NCI-H1417 (cell line): ENCODE measurements at places on chromosomes 5 and 9.

GRCh38 chr9:68669218-68669617 is 35.8 kb upstream of the PIP5K1B start:
- DNase-seq = peak; percentile 24

DNA sequence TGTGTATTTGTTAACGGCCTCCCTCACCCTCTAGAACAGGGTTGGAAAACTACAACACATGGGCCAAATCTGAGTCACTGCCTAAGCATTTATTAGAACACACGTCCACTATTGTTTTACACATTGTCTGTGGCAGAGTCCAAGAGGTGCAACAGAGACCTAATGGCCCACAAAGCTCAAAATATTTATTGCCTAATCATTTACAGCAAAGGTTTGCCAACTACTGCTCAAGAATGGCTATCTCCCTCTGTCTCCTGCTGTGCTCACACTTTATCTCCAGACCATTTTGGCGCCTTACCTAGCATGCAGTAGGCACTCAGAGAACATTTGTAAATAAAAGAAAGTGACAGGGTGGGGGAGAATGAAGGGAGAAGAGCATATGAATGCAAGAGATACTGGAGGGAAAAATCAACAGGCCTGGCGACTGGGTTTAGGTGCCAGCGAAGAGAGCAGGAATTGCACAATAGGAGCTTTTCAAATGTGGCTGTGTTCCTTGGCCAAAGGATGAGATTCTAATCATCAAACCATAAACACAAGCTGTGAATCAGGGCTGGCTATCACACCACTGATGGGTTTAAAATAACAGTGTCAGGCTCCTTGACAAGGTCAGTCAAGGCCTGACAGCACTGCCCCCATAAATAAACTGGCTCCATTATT is 80.3 kb downstream of the EPB41L4A start:
- no peak for DNase-seq

GRCh38 chr9:136497916-136498695 is 15.3 kb upstream of the SEC16A start:
- DNase-seq = no peak

DNA sequence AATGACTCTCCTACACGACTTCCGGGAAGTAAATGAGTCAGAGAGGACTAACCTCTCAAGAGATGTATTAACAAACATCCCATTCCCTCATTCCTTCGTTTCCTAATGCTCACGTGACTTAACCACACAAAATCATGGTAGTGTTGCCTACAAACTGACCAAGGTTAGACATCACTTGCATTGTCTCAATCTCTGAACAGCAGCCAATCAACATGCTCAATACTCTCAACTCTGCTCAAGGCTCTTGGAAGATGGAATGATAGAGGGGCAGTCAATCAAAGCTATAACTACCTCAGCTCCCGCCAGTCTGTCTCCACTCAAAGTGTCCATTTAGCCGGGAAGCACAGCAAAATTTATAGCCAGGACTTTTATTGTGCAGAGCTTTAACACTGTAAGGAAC is 143.8 kb upstream of the PIK3R1 start:
- peak; percentile 14 for DNase-seq

GRCh38 chr9:117494401-117495090 is 79.7 kb upstream of the ASTN2 start:
- DNase-seq = peak; percentile 17

DNA sequence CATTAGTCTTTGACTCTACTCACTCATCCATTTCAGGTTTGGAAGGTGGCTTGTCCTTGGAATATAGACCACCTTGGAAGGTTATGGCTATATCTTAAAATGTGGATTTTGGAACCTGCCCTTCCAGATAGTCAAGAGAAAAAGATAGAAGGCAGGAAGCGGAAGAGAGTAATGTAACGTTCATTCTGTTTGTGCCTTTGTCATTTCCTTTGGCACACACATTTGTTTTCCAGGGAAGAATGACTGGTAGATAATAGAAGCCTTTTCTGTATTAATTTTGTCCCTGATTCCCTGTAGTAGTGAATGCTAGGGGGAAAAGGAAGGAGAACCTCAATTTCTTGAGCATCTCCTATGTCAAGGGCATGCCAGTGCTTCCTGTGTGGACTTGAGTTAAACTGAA is 54.7 kb downstream of the PPIC start:
- DNase-seq = no peak

DNA sequence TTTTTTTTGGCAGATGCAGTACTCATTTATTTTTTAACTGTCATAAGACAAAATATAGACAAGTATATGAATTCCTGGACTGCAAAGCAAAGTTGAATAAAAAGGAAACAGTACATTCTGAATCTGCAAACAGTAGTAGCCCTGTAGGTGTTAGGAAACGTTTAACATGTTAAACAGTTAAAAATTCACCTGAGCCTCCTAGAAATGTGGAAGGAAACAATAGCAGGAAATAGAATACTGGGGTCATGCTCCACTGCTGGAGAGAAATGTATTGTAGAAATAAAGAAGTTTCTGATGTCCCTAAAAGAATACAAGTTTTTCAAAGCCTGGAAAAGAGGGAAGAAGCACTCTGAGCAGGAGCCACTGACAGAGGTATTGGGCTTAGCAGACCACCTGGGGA is 866.0 kb downstream of the PTPRD start:
- no peak for DNase-seq

- no peak for DNase-seq
Measured at GRCh38 chr9:109416135-109416706, 81.9 kb downstream of the PTPN3 start.

GRCh38 chr5:72433522-72433921 is 73.7 kb downstream of the ZNF366 start:
- peak; percentile 33 for DNase-seq

DNA sequence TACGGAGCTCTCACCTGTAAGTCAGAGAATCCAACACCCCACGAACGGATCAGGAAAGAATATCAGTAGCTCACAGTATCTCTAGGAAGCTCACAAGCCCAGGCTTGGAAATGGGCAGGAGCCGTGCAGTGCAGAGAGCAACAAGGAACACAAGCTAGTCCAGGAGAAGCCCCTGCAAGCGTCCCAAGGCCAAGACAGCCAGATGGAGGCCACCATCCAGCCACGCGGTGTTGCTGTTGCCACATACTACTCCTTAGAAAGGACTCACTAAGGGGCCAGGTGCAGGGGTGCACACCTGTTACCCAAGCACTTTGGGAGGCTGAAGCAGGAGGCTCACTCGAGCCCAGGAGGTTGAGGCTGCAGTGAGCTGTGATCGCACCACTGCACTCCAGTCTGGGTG is 15.4 kb upstream of the VAV2 start:
- no peak for DNase-seq

DNA sequence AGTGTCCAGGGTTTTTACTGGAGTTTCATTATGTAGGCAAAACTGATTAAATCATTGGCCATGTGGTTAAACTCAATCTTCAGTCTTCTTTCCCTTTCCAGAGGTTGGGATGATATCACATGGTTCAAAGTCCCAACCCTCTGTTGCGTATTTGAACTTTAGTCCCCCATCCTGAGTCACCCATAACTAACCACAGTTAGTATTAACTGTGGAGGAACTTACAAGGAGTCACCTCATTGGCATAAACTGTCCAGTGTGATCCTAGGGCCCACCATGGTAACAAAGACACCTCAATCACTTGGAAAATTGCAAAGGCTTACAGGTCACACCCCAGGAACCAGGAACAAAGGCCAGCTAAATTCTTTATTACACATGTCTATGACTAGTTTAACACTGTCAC is 188.5 kb downstream of the COX7C start:
- no peak for DNase-seq

DNA sequence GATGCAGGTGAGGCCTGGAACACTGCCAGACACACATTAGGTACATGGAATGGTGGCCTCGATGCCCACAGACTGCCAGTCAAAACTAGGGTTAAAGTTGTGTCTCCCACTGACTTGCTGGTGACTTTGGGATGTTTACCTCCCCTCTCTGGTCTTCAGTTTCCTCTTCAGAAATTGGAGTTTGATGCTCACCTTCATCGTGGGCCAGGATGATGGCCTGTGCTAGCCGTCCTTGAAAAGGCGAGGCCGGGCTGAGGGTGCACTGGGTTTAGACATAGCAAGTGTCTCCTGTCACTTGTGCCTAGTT is 49.0 kb upstream of the FOXE1 start:
- DNase-seq = no peak

DNA sequence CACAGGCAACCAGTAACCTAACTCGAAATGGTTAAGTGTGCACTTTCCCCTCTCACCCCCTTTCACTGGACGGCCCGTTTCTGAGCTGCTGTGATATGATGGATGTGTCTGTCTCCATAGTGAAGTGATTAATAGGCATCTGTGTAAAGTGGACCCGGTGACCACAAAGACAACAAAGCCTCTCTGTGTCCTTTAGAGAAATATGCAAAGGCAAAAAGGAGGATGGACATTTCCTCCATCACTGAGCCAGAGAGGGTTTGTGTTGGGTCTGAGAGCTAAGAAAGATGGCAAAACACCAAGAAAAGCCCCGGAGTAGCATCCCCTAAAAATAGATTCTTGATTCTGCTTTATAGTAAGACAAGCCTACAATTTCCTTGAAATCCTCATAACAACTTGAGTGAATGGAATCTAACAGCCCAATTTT is 120.6 kb downstream of the SEMA6A start:
- DNase-seq = no peak

DNA sequence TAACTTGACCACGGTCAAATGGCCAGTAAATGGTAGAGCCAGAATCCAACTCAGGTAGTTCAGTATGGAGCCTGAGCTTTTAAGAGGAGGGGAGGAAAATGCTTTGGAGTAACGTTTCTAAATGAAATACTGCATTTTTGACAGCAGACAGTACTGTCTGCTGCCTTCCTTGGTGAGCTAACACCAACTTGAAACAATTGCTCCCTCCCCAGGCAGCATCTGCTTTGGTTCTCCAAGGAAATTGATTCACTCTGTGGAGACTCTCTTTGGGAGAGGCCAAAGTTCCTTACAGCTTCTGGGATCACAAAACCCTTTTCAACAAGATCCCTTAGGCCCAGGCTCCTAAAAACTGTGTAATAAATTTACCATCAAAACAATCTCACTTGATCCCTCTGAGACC is 75.2 kb upstream of the SSBP2 start:
- DNase-seq = no peak

DNA sequence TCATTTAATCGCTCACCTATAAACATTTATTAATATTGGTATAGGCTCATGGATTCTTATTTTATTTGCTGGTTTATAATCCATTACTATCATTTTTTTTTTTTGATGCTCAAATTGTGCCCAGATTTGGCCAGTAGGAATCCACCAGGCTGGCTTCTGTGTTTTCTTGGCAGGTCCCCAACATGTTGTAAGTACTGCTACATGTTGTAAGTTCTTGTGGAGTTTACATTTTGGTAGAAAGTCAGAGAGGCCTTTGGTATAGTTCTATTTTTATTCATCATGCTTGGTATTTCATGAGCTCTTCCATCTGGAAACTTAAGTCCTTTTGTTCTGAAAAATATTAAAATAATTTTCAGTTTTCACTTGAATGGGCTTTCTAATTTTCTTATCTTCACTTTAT is 47.1 kb downstream of the MAT2B start:
- DNase-seq = no peak

DNA sequence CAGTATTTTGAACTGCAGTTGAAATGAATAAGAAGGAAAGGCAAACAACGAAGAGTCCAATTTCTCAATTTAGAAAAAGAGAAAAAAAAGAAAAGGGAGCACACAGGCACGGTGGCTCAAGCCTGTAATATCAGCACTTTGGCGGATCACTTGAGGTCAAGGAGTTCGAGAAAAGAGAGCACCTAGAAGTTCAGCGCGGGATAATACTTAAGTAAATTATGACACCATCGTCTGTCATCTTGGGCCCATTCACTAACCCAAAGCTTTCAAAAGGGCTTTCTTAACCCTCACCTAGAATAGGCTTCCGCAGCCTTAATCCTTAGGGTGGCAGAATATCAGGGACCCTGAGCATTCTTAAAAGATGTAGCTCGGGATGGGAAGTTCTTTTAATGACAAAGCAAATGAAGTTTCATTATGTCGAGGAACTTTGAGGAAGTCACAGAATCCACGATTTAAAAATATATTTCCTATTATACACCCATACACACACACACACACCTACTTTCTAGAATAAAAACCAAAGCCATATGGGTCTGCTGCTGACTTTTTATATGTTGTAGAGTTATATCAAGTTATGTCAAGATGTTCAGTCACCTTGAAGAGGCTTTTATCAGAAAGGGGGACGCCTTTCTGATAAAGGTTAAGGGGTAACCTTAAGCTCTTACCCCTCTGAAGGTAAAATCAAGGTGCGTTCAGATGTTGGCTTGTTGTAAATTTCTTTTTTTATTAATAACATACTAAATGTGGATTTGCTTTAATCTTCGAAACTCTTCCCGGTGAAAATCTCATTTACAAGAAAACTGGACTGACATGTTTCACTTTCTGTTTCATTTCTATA is 602 bp upstream of the CD274 start:
- no peak for DNase-seq

- DNase-seq = peak; percentile 68
Measured at GRCh38 chr5:69517763-69518212, 25.2 kb downstream of the OCLN start.

DNA sequence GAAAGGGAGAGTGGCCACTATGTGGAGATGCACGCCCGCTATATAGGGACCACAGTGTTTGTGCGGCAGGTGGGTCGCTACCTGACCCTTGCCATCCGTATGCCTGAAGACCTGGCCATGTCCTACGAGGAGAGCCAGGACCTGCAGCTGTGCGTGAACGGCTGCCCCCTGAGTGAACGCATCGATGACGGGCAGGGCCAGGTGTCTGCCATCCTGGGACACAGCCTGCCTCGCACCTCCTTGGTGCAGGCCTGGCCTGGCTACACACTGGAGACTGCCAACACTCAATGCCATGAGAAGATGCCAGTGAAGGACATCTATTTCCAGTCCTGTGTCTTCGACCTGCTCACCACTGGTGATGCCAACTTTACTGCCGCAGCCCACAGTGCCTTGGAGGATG is 19.8 kb downstream of the RGMB start:
- no peak for DNase-seq

DNA sequence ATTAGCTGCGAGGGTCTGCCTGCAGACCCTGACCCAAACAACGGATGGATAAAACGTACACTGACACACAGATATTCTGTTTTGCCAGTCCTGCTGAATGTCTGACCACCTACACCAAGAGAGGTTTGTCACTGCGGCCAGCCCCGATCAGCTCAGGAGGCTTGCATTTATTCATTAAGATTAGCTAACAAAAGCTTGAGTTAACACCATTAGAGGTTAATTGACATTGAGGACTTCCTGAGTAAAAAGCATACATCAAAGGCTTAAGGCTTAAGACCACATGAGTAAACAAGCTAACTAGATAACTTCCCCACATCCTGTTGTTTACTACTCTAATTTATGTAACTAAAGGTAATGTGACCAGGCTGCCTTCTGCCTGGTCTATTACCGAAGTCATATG is 198.1 kb upstream of the TRPC7 start:
- DNase-seq = no peak

GRCh38 chr9:129145316-129145715 is 32.7 kb downstream of the IER5L start:
- no peak for DNase-seq
